Uterus (tissue), 4 donors: ENCODE measurements at places on chromosomes 1 and 21. TPM values are rescaled to one million over a fixed set of nuclear protein-coding genes. Genes with fewer than 3 reads are reported as not detected.

DNA sequence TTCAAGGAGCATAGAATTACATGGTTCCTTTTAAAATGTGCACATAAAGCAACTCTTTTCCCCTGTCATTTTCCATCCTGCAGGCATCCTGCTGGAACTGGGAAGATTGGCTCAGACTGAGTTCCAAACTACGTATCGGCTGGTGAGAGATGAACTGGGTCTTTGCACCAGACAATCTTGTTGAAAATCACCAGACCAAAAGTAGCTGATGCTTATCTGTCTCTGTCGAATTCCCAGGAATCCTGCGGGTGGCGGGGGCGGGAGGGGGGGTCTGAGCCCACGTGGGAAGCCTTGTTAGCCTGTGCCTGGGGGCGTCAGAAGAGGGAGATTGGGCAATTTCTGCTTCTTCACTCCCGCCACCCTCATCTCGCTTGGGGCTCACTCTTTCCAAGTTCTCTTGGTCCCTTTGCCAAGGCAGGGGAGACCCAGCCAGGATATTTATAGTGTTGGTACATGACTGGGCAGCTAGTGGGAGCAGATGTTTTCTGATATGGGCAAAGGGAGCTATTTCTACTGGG lies 90.1 kb upstream of the SLC25A33 start:
- no peaks in the 10 kb centered on the region for H3K4me1 ChIP-seq
- H3K27me3 ChIP-seq, result no peaks in the 10 kb centered on the region
- H3K36me3 ChIP-seq, result no peaks in the 10 kb centered on the region
- H3K4me3 ChIP-seq, result no peak overlapping the region
- peak overlapping the region; percentile 41 for H3K27ac ChIP-seq
- DNase-seq, result peak; percentile 43

- H3K4me3 ChIP-seq, result no peak overlapping the region
- no peaks in the 10 kb centered on the region for H3K4me1 ChIP-seq
- no peak for DNase-seq
Observed at GRCh38 chr1:67495327-67495726, 65.1 kb upstream of the SERBP1 start.

GRCh38 chr1:221620437-221621384 lies 121.2 kb downstream of the DUSP10 start:
- H3K4me1 ChIP-seq, result no peaks in the 10 kb centered on the region
- no peaks in the 10 kb centered on the region for H3K27me3 ChIP-seq
- H3K4me3 ChIP-seq, result no peak overlapping the region

DNA sequence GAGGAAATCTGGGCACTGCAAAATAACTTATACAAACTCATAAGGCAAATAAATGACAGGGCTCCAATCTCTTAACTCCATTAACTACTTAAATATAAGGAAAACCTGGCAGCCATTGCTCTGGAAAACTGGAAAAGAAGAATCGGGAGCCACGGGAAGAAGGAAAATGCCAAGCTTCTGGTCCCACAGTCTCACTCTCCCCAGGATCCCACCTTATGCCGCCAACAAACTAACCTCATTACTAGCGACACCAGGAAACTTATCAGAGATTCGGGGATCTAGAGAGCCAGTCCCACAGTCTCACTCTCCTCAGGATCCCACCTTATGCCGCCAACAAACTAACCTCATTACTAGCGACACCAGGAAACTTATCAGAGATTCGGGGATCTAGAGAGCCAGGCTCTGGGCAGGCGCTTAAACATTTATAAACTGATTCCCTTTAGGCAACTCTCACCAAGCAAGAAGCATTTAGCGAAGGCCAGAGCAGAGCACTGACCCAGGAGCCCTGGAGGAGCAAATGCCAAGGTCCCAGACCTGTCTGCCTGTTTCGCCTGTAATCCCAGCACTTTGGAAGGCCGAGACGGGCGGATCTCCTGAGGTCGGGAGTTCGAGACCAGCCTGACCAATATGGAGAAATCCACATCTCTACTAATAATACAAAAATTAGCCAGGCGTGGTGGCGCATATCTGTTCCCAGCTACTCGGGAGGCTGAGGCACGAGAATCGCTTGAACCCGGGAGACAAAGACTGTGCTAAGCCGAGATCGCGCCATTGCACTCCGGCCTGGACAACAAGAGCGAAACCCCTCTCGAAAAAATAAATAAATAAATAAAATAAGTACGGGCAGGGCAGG lies 720 bp downstream of the PSMB2 start:
- peak overlapping the region; percentile 90 for H3K27ac ChIP-seq
- H3K4me1 ChIP-seq, result peaks cover 14% of the 10 kb centered on the region
- peak overlapping the region; percentile 94 for H3K4me3 ChIP-seq

DNA sequence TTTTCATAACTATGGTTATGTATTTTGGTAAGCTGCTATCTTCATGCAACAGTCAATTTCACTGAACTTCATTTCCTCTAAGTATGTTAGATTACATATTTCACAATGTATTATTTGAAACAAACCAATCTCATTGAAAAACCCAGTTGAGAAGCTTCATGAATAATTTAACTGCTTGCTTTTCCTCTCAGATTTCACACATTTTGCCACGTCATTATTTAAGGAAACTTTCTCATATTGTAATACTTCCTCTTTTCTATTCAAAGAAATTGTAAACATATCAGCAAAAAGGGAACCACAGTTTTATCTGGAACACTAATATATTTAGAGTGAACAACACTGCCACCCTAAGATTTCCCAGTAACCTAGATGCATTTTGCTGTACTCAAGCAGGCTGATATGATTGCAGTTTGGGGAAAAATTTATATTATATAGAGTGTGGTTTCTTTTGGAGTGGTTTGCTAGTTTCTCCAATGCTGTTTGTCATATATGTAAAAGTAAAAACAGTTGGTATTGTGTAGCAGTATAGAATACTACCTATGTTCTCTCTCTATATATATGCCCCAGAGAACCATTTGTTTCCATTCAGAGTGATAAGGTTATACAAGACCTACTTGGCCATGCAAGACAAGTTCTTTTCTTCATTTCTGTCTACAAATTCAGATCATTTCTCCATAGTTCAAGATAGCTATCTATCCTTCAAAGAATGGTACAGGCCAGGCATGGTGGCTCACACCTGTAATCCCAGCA lies 28.4 kb upstream of the AHCTF1 start:
- DNase-seq, result no peak
- H3K27ac ChIP-seq, result no peak overlapping the region
- no peaks in the 10 kb centered on the region for H3K27me3 ChIP-seq

DNA sequence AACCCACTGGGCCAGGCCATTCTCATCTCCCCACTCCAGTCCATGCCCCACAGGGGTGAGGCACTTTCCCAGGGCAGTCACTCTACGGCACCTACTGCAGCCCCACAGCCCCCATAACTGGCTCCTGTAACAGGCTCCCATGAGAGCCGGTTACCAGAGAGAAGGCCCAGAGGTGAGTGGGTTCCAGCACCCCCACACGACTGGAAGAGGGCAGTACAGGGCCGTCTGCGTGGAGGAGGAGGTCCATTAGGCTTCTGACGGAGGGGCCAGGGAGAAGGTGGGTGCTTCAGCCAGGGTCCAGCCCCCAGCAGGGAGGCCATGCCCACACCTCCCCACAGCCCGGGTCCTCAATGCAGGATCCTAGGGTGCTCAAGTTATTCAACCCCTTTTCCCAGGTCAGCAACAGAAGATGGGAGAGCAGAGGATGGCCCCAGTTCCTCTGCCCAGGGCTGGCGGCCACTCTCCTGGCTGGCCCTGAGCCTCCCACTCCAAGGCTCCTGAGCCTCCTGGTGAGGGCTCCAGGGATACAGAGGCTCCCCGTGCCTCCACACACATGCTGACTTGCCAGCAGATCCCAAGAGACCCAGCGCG lies 1.6 kb downstream of the ACAP3 start:
- no peaks in the 10 kb centered on the region for H3K27me3 ChIP-seq
- H3K4me1 ChIP-seq, result peaks cover 36% of the 10 kb centered on the region
- H3K36me3 ChIP-seq, result no peaks in the 10 kb centered on the region

DNA sequence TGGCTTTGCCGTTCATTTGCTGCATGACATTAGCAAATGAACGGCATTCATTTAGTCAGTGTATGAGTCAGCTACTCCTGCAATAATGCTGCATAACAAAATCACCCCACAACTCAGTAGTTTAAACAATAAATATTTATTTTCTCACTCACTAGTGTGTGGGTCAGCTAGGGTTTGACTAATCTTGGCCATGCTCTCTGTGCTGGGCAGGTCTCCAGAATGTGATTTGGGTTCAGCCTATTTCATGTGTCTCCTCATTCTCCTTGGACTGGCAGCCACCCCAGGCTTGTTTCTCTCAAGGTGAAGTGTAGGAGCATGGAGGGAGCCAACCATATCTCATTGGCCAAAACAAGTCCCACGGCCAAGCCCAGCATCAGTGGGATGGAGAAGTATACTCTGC lies 104.3 kb downstream of the LACTBL1 start:
- no peak for DNase-seq
- no peaks in the 10 kb centered on the region for H3K36me3 ChIP-seq
- H3K4me1 ChIP-seq, result no peaks in the 10 kb centered on the region
- H3K27me3 ChIP-seq, result no peaks in the 10 kb centered on the region
- H3K4me3 ChIP-seq, result no peak overlapping the region

GRCh38 chr1:19081218-19081893 lies 124.9 kb upstream of the IFFO2 start:
- H3K4me1 ChIP-seq, result no peaks in the 10 kb centered on the region
- no peak for DNase-seq
- H3K27me3 ChIP-seq, result no peaks in the 10 kb centered on the region
- H3K36me3 ChIP-seq, result no peaks in the 10 kb centered on the region
- peak overlapping the region; percentile 48 for H3K27ac ChIP-seq

DNA sequence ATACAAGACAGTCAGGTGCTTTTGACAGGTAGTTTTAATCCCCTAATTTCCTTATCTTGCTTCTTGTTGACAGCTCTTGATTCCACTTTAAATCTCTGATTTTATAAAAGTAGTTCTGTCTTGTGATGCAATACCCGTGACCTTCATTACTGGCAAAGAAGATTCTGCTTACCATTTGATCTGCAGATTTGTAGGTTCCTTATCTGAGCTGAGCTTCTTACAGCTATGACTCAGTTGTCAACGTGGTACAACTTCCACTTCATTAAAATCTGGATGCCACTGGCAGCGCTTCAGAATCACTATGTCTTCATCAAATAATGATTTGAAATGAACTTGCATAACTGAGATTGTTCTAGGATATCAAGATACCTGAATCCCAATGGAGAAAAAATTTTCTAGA lies 543.6 kb upstream of the B3GALT2 start:
- no peak for DNase-seq
- H3K4me3 ChIP-seq, result no peak overlapping the region
- H3K36me3 ChIP-seq, result no peaks in the 10 kb centered on the region
- no peaks in the 10 kb centered on the region for H3K4me1 ChIP-seq
- no peaks in the 10 kb centered on the region for H3K27me3 ChIP-seq
- no peak overlapping the region for H3K27ac ChIP-seq

DNA sequence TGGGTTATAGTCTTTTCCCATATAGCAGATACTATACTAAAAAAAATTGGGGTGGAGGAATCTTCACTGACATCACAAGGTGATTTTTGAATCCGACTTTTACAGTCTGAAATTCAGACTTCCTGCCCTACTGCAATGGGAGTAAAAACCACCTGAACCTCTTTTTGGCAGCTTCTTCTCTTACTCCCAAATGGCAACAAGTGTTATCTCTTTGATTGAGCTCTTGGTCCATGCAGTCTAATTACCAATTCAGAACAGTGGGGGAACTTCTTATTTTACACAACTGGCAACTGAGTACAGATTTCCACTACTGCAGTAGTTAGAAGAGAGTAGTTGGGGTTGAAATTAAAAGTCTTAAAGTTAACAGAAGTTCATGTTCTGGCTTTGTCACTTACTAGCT lies 62.3 kb downstream of the MACF1 start:
- H3K4me1 ChIP-seq, result no peaks in the 10 kb centered on the region
- H3K4me3 ChIP-seq, result no peak overlapping the region
- no peaks in the 10 kb centered on the region for H3K36me3 ChIP-seq
- no peaks in the 10 kb centered on the region for H3K27me3 ChIP-seq

DNA sequence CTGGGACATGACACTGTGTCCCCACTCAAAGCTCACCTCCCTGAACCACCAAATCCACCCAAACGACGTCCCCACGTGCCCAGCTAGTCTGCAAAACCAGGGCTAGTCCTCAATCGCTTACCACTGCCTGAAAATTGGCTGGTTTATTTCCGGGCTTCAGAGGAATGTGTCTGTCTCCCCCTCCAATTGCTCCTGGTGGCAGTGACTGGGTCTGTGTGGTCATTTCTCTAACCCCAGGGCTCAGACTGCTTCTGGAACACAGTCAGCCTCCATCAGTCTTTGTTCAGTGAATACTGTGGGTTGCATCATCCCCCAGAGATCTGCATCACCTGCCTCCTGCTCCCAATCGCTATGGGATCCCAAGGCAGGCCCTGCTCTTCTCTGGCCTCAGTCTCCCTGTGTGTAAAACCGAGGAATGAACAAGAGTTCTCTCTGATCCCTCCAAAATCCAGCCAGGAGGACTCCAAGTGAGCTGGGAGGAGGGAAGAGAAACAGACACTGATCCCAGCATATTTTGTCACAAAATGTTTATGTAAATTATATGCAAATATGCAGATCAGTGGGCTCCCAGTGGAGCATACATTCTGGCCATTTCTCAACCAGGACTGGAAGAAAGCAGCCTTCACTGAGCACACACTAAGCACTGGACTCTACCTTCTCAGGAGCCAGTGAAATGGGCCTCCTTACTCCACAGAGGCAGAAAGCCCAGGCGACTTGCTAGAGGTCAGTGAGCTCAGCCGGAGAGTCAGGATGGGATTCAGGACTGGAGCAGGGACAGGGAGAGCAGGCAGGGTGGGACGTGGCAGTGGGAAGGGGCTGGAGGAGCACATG lies 20.9 kb downstream of the SDC3 start:
- H3K4me1 ChIP-seq, result peaks cover 4% of the 10 kb centered on the region
- no peak for DNase-seq
- H3K4me3 ChIP-seq, result no peak overlapping the region
- H3K36me3 ChIP-seq, result no peaks in the 10 kb centered on the region
- no peaks in the 10 kb centered on the region for H3K27me3 ChIP-seq

- H3K4me1 ChIP-seq, result no peaks in the 10 kb centered on the region
- H3K27me3 ChIP-seq, result no peaks in the 10 kb centered on the region
- H3K27ac ChIP-seq, result no peak overlapping the region
- no peak for DNase-seq
Observed at GRCh38 chr1:119594376-119594775, 53.7 kb downstream of the ZNF697 start.

- H3K4me1 ChIP-seq, result no peaks in the 10 kb centered on the region
- no peak for DNase-seq
- no peaks in the 10 kb centered on the region for H3K27me3 ChIP-seq
- no peak overlapping the region for H3K4me3 ChIP-seq
- no peak overlapping the region for H3K27ac ChIP-seq
- no peaks in the 10 kb centered on the region for H3K36me3 ChIP-seq
Observed at GRCh38 chr1:245260110-245260882, 105.5 kb downstream of the KIF26B start.

DNA sequence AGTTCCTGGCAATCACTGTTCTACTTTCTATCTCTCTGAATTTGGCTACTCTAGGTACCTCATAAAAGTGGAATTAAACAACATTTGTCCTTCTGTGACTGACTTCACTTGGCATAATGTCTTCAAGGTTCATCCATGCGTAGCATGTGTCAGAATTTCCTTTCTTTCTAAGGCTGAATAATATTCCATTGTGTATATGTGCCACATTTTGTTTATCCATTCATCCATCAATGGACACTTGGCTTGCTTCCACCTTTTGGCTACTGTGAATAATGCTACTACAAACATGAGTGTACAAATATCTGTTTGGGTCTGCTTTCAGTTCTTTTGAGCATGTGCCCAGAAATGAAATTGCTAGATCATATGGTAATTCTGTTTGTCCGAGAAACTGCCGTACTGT lies 14.7 kb downstream of the CACHD1 start:
- H3K27me3 ChIP-seq, result no peaks in the 10 kb centered on the region
- no peak overlapping the region for H3K27ac ChIP-seq
- H3K4me1 ChIP-seq, result peaks cover 5% of the 10 kb centered on the region
- no peaks in the 10 kb centered on the region for H3K36me3 ChIP-seq

OR2AK2 gene
- not detected for total RNA-seq
